ENCODE measurements at places on chromosomes 3 and 15.

DNA sequence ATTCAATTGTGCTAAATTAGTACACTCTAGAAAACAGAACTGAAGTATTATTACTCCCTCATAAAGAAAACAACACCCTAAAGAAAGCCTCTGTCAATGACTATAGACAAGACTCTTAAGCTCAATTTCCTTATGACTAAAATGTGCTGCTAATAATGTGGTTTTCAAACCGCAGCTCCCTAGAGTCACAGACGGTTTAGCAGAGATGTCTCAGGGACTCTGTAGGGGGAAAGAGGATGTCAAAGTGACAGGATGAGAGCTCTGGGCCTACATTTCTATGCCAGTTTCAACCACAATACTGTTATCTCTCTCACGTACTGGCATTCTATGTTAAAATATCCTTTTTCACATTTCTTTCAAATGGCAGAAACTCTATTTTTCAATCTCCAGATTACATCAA, 37.6 kb upstream of the WDR49 start:
- no peak for DNase-seq

GRCh38 chr15:27271258-27271657, 300.3 kb downstream of the GABRG3 start:
- DNase-seq: no peak

- no peak for DNase-seq
Observed at GRCh38 chr15:45572617-45573016, 14.6 kb upstream of the BLOC1S6 start.

DNA sequence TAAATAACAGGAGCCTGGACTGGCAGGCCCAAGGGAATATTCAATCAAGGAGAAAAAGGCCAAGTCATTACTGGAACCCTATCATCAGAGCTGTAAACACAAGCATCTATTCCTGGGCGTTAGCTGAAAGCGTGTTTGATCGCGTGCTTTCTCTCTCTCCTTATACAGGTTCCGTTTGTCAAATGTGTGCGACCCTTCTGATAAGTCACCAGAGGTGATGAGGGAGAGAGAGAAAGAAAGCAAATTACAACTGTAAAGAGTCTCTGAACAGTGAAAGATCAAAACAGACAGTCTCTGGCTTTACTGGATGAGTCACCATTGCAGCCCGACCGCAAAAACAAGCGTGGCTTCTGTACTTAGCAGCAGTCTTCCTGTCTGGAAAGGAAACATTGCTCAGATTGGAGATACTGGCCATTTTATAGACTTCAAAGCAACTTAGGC, 39.5 kb upstream of the TPRG1 start:
- DNase-seq: no peak

All from progenitor cell of endocrine pancreas (in vitro differentiated cells).